ENCODE measurements at places on chromosomes 11 and 22.

- DNase-seq: no peak
Observed at GRCh38 chr11:15976433-15977045, 379.8 kb downstream of the SOX6 start.

- no peak for DNase-seq
Observed at GRCh38 chr11:33463059-33463458, 205.9 kb downstream of the HIPK3 start.

DNA sequence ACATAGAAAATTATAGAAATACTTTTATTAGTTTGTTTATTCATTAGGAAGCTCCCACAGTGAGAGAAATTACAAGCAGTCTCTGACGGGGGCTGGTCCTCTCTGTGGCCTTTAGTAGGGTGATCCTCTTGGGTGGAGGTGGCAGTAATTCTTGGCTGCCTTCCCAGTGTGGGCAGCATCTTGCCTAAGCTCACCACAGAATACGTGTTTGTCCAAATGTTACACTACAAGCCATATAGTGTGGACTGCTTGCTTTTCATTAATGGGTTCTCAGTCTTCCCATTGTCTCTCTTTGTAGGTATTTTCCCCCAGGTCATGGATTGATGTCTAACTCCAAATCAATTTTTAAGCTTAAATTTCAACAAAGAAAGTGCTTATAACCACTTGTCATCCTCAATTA lies 43.3 kb downstream of the ENDOD1 start:
- no peak for DNase-seq

DNA sequence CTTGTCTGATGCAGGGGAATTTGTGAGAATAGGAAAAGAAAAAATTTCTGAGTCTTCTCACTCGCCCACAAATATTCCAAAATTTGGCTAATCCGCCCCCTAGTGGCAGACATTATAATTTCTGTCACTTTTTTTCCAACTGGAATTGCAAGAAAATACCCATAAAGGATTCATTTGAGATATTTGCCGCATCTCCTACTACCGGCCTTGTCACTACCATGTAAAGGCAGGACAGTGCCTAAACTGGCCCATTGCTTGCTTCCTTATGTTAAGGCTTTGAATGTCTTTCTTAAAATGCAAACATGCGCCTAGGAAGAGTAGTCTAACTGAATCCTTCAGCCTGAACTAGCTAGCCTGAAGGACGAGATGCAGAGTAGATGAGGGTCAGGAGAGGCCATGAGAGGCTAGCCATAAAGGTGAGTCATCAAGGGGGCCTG lies 9.3 kb upstream of the CEP295 start:
- DNase-seq: no peak

- no peak for DNase-seq
Observed at GRCh38 chr22:24162436-24162835, 18.9 kb upstream of the SUSD2 start.

GRCh38 chr11:1344056-1344635 lies 34.7 kb upstream of the TOLLIP start:
- DNase-seq: no peak

DNA sequence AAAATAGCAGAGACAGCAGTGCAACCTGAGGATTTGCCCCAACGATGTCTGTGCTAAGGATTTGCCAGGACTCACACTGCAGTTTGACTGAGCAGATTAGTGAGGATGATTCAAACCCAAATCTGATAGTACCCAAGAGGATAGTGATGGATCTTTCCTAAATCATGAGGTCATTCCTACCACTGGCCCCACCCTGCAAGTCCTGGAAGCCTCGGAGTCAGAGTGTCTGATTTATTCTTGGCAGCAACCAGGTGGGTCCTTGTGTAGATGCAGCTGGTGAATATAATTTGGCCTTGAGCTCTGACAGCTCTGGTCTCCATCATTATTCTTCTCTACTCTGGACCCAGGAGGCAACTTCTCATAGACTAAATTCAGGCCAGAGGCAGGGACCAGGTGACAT lies 179.3 kb upstream of the RAG2 start:
- DNase-seq: no peak

GRCh38 chr22:27206374-27207133 lies 549.2 kb downstream of the MIAT start:
- no peak for DNase-seq

- DNase-seq: no peak
Observed at GRCh38 chr11:102079625-102080024, 30.6 kb upstream of the YAP1 start.

DNA sequence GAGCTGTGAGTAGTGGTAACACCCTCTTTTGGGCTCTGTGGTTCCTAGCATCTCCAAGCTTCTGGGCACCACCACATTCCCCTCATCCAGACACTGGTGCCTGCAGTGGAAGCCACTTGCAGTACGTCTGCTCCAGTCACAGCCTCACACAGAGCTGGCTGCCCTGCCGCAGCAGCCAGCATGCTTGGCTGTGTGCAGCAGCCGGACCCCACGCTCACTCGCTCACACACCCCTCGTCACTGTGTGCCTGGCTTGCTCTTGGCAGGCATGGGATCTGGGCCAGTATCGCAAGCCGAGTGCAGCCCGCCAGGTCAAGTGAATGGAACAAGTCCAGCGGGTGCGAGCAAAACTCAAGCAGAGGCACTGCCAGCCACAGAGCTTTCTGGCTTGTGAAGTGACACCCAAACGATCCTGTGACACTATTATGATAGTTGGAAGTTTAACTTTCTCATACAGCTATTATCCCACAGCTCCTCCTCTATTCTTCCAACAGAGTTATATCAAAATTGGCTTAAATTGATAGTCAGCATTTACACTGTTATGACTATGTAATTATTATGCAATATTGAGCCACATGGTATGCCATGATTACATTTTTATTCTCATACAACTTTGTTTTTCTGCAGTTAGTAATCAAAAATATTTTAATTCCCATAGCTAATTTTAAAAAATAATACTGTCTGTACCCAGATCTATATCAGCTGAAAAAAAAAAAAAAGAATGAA lies 89.0 kb downstream of the CCDC73 start:
- DNase-seq: no peak

DNA sequence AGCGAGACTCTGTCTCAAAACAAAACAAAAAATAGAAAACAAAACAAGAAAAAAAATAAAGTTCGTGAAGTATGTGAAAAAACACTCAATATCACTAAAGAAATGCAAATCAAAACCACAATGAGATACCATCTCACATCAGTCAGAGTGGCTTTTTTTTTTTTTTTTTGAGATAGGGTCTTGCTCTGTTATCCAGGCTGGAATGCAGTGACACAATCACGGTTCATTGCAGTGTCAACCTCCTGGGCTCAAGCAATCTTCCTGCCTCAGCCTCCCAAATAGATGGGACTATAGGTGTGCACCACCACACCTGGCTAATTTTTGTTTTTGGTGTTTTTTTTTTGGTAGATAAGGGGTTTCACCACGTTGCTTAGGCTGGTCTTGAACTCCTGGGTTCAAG lies 37.5 kb downstream of the ATG16L2 start:
- no peak for DNase-seq

GRCh38 chr11:118232659-118233058 lies 7.8 kb upstream of the JAML start:
- DNase-seq: no peak

- DNase-seq: no peak
Observed at GRCh38 chr11:34977089-34977912, 60.9 kb downstream of the PDHX start.

- DNase-seq: no peak
Observed at GRCh38 chr11:6655020-6655789, 404 bp downstream of the DCHS1 start.

DNA sequence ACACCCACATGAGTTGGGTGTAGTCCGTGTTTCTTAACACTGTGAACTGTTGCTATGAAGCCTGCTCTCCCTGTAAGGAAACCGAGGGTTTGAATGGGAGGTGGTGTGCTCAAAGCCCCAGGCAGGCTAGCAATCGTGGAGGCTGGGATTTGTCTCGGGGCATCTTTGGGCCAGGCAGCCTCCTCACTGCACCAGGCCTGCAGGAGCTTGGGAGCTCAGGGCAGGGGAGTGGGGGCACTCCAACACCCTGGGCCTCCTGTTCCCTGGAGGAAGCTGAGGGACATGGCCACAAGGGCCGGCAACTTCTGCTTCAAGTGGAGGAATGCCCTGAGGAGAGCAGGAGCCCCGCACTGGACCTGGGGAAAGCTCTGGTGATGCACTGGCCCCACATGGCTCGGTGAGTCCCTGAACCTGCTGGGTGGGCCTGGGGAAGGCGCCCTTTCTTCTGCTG lies 164.7 kb upstream of the B3GAT1 start:
- no peak for DNase-seq

- DNase-seq: no peak
Observed at GRCh38 chr11:43410394-43410793, 51.7 kb downstream of the TTC17 start.

- DNase-seq: no peak
Observed at GRCh38 chr11:2581931-2582350, 117.9 kb downstream of the KCNQ1OT1 start.

GRCh38 chr11:26335903-26336302 lies 4.0 kb downstream of the ANO3 start:
- no peak for DNase-seq

GRCh38 chr11:105328061-105328460 lies 188.5 kb upstream of the CARD18 start:
- DNase-seq: no peak

GRCh38 chr11:959608-960007 lies 33.9 kb downstream of the AP2A2 start:
- DNase-seq: no peak

DNA sequence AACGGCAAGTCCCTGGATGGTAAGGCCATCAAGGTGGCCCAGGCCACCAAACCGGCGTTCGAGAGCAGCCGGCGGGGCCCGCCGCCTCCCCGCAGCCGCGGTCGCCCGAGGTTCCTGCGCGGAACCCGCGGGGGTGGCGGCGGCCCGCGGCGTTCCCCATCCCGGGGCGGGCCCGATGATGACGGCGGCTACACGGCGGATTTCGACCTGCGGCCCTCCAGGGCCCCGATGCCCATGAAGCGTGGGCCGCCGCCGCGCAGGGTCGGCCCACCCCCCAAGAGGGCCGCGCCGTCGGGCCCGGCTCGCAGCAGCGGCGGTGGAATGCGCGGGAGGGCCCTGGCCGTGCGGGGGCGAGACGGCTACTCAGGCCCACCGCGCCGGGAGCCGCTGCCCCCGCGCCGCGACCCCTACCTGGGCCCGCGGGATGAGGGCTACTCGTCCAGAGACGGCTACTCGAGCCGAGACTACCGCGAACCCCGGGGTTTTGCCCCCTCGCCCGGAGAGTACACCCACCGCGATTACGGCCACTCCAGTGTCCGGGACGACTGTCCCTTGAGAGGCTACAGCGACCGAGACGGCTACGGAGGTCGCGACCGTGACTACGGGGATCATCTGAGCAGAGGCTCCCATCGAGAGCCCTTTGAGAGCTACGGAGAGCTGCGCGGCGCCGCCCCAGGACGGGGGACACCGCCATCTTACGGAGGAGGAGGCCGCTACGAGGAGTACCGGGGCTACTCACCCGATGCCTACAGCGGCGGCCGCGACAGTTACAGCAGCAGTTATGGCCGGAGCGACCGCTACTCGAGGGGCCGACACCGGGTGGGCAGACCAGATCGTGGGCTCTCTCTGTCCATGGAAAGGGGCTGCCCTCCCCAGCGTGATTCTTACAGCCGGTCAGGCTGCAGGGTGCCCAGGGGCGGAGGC lies 792 bp downstream of the RBMXL2 start:
- no peak for DNase-seq

DNA sequence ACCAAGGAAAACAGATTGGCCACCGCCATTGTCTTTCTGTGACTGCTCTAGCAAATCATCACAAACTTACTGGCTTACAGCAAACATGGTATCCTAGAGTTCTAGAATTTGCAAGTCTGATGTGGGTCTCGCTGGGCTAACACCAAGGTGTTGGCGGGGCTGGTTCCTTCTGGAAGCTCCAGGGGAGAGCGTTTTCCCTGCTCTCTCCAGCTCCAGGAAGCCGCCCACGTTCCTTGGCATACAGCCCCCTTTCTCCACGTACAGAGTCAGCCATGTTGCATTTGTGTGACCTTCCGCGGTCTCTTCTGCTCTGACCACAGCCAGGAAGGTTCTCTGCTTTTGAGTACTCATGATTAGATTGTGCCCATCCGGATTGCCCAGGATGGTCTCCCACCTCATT lies 27.5 kb downstream of the TBC1D22A start:
- DNase-seq: no peak

GRCh38 chr22:20058989-20059770 lies 20.9 kb upstream of the DGCR8 start:
- no peak for DNase-seq

GRCh38 chr11:6237266-6237665 lies 1.6 kb upstream of the CNGA4 start:
- no peak for DNase-seq

DNA sequence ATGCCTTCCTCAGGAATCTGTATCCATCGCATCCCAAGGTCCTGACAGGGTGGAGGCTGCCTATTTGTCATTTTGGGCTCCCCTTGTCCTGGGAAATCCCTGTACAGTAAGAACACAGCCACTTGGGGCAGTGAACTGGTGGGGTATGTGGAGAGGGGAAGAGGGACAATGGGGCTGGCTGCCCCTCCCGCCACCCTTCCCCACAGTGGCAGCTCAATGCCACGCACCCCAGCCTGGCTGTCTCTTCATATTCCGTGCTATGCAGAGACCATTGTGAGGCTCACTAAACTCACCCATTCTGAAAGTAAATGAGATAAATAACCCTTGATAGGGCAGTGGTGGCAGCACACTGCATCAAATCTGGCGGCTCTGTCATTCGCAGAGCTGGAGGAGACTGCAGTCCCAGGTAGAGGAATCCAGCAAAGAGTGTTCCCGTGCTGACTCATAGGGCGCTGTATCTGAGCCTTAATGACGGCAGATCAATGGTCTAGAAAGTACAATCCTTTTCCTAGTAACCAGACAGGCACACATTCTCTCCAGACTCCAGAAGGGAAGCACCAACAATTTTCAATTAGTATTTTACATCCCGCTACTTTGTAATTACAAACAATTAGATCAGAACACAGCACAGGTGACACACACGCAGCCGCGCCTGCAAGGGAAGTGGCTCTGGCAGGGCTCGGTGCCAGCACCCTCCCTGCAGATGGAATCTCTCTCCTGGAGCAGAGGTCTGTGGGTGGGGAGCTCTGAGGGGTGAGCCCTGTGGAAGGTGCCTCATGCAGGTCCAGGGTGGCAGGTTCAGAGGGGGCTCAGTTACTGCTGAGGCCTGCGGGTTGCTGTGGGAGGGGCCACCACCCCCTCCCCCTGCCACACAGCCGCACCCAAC lies 167.9 kb upstream of the B3GAT1 start:
- no peak for DNase-seq

DNA sequence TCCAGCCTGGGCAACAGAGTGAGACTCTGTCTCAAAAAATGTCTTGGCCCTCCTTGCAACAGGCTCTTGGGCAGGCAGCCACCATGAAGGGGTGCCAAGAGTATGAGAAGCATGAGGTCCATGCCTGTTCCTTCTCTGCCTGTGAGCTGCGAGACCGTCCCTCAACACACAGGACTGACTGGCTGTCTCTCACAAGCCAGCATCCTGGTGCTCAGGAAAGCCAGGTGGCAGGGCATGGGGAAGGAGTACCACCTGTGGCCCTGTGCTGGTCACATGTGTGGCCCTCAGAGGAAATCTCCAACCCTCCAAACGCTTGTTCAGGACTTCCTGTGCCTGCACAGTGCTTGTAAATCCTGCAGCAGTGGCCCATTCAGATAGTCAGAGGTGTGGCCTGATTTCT lies 83.2 kb downstream of the ATXN10 start:
- no peak for DNase-seq

Data from stimulated activated CD8-positive, alpha-beta memory T cell treated with anti-CD3 and anti-CD28 coated beads, Interleukin-2, amount 100 ng/mL, for 48 hours (primary cell).